ENCODE measurements at places on chromosomes 3 and 15.

GRCh38 chr15:81088470-81089013 lies 45.5 kb upstream of the CFAP161 start:
- DNase-seq: no peak

DNA sequence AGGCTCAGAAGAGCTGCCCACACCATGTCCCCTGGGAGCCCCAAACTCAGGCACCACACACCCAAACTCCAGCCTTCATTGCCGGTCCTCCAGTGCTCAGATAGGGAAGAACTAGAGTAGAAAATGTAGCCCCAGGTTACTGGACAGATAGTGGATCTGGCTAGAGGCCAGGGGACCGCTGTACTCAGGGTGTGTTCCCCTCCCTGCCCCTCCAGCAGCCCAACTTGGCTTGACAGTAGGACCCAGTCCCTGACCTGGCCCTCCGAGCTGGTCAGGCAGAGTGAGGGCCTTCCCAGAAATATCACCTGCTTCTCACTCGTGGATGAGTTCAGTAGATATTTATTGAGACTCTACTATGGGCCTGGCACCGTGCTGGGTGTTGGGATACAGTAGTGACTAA lies 100.0 kb downstream of the CORO2B start:
- no peak for DNase-seq

- no peak for DNase-seq
Measured at GRCh38 chr3:47007001-47007400, 27.5 kb downstream of the NBEAL2 start.

GRCh38 chr3:114582929-114583328 lies 289.1 kb downstream of the TIGIT start:
- no peak for DNase-seq

DNA sequence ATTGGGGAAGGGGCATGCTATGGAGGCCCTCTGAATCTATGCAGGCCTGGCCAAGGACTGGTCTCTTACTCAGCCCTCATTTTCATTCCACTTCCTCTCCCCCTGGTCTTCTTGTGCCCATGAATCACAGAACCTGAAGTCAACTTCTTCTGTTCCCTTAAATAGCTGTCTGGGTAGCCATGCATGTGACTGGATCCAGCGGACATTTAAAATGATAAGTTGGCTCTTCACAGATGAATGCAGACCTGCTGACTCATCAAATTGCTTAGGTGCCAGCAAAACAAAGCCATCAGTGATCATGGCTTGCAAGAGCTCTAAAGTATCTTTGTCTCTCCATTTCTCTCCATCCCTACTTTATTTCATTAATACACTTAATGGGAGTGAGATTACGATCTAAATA lies 90.1 kb upstream of the CADPS start:
- no peak for DNase-seq

DNA sequence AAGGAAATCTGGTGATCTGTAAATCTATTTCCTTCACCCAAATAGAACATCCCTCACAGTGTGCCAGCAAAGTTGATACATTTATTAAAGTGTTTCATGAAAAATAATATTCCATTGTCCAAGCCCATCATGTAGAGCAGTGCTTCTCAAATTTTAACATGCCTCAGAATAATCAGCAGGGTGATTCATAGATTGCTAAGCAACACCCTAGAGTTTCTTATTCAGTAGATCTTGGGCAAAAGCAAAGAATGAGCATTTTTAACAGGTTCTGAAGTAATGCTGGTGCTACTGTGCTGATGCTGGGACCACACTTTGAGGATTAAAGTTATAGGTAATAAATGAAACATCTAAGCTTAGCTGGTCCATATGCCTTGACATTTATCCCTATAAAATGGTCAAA lies 210.5 kb downstream of the ZIC4 start:
- DNase-seq: no peak

GRCh38 chr3:53224536-53224935 lies 31.3 kb downstream of the TKT start:
- DNase-seq: no peak

GRCh38 chr3:24182756-24183155 lies 237.7 kb downstream of the NR1D2 start:
- no peak for DNase-seq

DNA sequence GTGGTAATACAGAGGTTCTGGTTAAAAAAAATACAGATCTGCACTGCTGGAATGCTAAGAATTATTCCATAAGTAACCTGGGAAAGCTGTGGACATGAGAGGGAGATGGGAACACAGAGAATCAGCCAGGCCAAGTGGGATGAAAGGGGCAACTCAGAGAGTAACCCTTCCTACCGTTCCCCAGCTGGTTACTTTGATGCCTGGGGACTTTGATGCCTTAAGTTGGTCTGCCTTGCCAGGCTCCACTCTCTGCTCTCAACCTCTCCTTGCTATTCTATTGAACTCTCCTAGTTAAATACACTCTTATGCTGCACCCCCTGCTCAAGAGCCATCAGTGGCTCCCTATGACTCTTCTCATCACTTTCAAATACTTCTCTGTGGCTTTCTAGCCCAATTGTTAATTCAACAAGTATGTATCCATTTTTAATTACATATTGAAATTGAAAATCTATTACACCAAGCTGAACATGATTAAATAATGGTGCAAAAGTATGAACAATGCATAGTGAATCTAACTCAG lies 315.5 kb downstream of the TLE3 start:
- no peak for DNase-seq

GRCh38 chr3:29972320-29972993 lies 633.9 kb upstream of the TGFBR2 start:
- DNase-seq: no peak

- DNase-seq: no peak
Measured at GRCh38 chr15:83582381-83582780, 71.5 kb upstream of the ADAMTSL3 start.

DNA sequence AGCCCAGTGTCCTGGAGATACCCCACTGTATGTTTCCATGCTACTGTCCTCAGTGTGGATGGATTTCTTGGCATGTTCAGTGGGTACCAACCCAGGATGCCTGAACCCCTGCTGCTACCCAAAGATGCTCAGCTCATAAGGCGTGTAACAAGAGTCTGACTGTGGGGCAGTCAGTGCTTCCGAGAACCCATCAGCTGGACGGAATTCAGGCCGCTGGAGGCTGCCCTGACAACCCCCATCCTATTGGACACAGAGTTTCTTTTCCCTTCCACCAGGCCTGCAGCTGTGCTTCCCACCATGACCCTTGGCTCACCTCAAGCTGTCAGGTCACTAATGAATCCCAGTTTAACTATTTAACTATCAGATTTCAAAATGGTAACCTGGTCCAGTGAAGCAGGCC lies 224.1 kb upstream of the FEZF2 start:
- DNase-seq: no peak

GRCh38 chr3:13143381-13144004 lies 70.3 kb upstream of the IQSEC1 start:
- DNase-seq: no peak

- no peak for DNase-seq
Measured at GRCh38 chr3:99674086-99674789, 35.8 kb downstream of the COL8A1 start.

DNA sequence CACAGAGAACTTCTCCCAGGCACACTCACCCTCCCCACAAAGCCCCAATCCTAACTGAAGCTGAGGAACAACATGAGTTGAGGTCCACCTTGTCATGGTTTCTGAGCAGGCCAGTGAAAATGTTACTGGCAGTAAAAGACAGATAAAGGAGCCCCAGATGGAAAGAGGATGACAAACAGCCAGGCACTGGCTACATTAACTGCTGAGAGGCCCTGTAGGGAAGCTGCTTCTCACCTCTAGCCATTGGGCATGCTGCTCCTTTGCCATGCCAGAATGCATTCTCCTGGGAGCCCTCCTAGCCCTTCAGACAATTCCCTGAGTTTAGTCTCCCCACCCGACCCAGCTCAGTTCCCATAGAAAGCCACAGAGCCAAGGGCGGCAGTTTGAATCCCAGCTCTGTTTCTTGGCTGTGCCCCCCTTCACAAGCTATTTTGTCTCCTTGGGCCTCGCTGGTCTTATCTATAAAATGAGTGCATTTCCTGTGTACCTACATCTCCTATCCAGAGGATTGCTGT lies 60.5 kb downstream of the LMCD1 start:
- DNase-seq: no peak

DNA sequence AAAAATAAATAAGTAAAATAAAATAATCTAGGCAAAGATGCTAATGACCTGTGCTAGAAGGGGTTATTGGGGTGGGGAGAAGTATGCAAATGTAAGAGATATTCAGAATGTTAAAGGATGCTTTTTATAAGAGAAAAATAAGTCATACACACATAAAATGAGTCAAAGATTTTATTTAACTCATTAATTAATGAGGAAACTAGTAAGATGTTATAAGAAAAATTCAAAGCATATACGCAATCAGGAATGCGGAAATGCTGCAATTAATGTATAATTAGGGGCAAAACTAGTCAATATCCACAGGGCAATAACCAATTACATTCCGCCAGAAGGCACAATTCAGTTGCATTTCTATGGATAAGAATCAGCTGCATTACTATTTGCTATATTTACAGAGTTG lies 30.1 kb downstream of the MAP3K13 start:
- DNase-seq: no peak

DNA sequence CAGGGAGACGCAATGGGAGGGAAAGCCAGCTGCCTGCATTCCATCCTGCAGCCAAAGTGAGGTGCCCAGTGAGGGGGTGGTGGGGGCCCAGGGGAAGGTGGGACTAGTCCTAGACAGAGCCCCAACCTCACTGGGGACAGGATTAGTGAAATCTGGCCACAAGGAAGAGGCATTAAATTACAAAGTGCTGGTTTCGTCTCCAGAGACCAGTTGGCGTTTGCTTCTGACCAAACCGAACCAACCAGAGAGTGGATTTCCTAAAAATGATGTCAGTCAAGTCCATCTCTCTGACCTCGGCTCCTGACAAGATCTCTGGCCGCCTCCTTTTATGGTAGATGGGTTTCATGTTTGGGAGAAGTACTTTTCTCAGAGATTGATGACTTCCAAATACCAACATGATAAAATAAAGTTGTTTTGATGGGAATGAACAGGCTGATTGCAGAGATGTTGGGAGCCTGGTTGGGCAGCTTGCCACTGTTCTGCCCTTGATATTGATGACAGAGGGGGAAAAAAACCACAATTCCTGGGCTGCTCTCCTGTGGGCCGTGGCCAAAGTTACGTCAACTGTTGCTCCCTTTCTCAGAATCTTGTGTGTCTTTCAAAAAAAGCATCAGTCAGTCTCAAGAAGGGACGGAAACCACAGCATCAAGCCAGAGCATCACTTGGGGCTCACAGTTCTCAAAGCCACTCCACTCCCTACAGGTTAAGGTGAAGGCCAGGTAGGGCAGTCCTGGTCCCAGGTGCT lies 24.6 kb downstream of the ITGA11 start:
- no peak for DNase-seq

Data from NCI-H1092 treated with DMSO at 0.1 percent for 48 hours (cell line).